T-cell (primary cell): ENCODE measurements at places on chromosomes 6 and 20.
A peak's percentile ranks its signal among the peaks of the same experiment; 100 is the strongest.

- DNase-seq = no peak
Measured at GRCh38 chr20:58349570-58349969, 39.5 kb upstream of the VAPB start.

DNA sequence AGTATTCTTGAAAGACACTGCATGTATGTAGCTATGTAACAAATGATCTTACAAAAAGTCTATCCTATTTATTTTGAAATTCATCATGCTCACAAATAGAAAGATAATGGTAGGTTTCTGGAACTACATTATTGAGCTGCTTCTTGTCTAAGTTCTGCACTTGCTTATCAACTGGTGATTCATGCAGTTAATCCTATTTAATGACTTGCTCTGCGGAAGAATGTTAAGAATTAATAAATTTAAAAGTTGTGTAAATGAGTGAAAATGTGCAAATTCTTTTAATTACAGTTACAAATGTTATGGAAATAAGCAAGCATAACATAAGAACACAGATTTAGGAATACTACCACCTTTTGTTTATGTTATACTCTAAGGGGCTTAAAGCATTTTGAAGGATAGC, 67.1 kb upstream of the MCM9 start:
- DNase-seq = no peak

DNA sequence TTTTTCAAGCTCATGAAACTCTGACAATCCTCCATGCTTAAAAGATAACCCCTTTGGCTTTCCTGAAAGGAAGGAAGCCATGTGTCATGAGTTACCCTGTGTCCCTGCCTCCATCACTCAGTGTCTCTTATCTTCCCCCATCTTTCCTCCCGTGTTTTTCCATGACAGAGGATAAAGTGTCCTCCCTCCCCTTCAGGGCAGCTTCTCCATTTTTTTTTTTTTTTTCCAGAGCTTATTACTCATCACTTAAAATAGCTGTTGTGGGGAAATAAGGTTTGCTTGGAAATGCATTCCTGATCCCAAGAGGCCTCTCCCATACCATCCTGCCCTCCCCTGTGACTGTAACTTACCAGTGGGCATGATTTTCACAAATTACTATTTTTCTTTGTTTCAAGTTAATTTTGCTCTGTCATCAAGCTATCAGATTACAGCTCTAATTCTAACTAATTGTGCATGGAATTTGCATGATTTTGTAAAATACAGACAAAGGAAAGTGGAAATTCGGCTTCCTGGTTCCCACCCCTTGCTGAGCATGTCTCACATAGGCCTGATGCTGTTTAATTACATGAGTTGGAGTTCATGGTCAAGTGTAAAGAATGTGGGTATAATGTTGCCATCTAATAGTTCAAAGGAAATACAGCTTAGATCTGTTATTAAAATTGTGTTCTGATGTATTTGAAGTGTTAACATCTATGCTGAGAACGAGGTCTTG, 614.5 kb upstream of the FLRT3 start:
- no peak for DNase-seq

- no peak for DNase-seq
Measured at GRCh38 chr6:149134511-149134933, 183.0 kb upstream of the TAB2 start.

DNA sequence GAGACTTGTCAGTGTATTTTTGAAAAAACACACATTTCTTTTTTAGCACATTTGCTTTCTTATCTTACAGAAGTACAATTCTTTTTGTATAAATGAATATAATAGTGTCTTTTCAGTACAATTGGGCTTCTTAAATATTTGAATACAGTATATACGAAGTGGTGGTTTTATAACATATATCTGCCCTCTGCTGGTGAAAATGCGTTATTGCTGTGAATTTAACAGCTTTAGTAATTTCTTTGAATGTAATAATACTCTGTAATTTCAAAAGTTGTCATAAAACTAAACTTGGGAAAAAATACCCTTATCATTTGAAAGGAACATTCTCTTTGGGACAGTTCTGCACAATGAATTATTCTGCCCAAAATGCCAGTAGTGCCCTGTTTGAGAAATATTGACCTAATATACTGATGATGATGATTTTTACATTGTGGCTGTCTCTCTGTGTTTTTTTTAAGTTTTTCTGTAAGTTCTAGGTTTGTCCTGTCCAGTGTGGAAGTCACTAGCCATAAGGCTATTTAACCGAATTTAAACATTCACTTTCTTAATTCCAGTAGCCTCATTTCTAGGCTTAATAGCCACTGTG, 19.0 kb downstream of the SMAP1 start:
- DNase-seq = no peak

DNA sequence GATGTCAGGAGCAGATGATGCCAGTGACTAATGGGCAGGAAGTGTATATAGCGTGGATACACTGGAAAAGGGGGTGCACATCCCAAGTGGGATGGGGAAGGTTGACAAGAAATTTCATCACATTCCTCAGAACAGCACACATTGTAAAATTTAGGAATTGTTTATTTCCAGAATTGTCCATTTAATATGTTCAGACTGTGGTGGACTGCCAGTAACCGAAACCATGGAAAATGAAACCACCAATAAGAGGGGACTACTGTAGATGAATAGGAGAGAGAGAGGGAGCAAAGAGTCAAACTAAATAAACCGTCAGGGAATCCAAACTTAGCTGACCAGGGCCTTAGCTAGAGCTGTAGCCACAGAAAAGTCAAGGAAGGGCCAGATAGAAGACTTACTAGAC, 164.4 kb upstream of the PRDM1 start:
- no peak for DNase-seq

DNA sequence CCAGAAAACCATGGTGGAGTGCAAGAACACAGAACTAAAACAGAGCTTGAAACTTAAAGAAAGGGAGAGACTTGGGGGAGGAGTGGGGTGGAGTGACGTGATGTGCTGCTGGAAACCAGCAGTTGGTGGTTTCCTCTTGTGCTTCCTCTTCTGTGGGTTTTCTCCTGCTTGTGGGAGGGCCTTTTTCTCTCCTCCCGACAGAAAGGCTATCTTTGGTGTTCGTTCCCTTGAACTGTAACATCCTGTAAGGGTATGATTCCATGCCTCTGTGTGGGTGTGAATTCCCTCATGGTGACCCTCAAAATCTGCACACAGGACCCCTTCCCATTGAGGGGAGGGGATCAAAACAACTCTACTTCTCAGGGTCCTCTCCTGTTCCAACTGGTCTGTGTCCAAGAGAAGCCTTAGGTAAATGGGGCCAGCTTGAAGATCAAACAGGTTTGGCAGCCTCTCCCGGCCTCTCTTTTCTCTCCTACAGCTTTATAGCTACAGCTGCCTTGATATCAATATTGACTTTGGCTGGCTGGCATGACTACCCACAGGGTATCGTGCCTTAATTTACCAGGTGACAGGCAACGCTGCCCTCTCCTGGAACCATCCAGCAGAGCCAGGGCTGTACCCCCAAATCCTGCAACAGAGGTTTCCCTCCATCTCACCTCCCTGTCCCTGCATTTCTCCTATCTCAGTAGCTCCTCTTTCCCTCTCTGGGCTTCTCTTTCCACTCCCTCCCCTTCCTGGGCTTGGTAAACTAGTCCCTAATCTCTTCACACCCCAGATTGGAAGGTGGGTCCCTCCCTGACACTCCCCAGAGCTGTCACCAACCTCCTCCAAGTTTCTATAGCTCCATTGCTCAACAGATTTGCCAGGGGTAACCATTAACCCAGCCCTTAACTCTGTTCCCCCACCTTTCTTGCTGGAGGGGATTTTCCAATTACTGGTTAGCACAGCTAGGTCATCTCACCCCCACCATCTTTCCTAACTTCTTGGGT, 1.5 kb upstream of the MSH5 start:
- peak; percentile 67 for DNase-seq

DNA sequence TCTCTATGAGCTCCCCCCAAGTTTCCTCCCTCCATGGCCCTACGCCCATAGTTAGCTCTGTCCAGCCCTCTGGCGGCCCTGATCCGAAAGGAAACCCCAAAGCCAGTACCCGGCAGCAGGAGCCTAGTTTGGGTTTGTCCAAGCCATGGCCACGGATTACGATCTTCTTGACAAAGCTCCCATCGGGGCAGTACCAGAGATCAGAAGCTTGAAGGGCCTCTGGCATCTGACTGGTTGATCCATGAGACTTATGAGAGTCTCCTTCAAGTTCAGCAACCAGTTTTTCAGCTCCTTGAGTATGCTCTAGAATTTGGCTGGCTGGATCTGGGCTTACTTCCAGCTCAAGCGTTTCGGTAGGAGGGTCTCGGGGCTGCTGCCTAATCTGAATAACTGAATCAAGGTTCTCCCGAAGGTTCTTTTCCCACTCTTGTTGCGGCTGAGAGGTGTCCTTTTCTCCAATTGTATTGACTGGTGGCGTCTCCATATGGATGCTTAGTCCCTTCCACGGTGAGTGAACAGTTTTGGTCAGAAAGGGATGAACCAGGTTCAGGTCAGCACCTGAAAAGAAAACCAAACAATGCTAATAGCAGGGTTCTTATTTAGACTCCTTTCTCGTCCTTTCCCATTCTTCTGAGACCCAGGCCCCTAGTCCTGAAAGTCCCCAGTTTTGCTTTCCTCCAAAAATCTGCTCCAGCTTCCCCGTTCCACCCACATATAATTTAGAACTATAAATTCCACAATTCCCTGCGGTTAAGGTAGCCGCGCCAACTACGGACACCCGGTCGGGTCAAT, 595 bp downstream of the FKBPL start:
- DNase-seq = no peak

GRCh38 chr6:89966228-89966544, 71.9 kb downstream of the GJA10 start:
- no peak for DNase-seq

GRCh38 chr6:17418281-17419188, 25.1 kb downstream of the CAP2 start:
- no peak for DNase-seq

- no peak for DNase-seq
Measured at GRCh38 chr20:3890999-3891929, 2.1 kb downstream of the PANK2 start.

DNA sequence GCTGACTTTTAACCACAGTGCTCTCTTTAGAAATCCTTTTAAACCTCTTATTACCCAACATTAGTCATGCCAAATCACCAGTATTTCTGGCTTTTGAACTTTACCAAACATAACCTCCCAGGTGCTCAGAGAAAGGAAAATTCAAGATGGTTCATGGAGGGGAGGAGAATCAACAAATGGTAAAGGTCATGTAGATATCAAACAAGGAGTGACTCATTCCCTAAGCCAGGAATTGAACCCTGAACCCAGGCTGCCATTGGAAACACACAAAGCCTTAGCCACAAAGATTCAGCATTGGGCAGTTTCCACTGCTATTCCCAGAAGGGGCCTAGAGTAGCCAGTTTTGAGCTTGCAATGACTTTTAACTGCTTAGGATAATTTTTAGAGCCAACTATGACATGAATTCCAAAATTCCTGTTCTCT, 21.6 kb upstream of the ENTPD6 start:
- DNase-seq = no peak

- DNase-seq = no peak
Measured at GRCh38 chr6:151428093-151428735, 23.7 kb downstream of the RMND1 start.

DNA sequence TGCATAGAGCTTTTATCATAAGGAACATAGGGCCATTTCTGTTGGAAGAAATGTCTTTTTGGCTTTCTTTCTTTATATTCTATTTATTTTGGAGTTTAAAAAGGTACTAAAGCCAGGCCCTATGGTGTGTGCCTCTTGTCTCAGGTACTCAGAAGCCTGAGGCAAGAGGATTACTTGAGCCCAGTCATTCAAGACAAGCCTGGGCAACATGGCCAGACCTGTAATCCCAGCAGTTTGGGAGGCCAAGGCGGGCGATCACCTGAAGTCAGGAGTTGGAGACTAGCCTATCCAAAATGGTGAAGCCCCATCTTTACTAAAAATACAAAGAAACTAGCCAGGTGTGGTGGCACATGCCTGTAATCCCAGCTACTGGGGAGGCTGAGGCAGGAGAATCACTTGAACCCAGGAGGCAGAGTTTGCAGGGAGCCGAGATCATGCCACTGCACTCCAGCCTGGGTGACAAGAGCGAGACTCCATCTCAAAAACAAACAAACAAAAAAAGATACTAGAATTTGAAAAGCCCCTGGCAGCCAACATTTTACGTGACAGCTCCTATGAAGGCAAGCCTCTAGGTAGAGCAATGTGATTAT, 80.0 kb downstream of the CBFA2T2 start:
- DNase-seq = no peak

DNA sequence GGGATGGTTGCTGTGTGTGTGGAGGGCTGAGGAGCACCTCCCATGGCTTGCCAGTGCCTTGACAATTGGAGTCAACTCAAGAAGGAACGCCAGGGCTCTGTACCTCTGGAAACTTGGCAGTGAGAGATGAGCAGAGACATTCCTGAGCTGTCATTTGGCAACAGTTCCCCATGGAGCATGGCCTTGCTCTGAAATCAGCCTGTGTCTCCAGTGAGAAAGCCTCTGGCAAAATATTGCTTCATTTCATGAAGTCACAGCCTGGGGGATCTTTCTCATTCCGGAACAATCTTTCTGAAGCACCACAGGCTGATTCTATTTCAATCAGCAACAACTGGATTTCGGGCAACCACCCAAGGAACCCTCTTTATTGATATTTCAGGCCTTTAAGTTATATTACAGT, 52.2 kb upstream of the FNDC1 start:
- no peak for DNase-seq

DNA sequence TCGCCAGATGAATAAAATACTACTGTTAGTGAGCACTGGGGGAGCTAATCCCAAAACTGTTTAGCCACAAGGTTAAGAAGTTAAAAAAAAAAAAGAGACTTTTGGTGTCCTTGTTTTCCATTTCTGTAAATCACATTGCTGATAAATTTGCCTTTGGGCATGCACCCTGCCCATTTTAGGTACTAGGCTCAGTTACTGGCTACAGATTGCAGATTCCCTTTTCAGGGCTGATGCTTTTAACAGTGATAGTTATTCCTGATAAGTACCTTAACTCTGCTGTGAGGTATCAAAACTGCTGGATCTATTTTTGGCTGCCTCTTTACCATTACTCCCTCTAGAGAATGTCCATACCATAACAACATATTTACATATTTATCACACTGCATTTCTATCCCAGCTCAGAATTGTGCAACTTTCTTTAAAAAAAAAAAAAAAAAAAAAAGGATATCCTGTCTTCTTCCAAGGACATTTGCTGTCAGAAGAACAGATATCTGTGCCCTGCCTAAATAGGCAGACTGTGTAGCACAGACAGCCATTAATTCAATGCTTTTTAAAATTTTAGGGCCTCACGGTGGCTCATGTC, 94.5 kb downstream of the SSR1 start:
- no peak for DNase-seq

GRCh38 chr20:1392443-1392692, 486 bp downstream of the FKBP1A start:
- no peak for DNase-seq

GRCh38 chr20:4883546-4883945, 117.8 kb downstream of the SLC23A2 start:
- no peak for DNase-seq

GRCh38 chr6:43170417-43170930, 595 bp upstream of the SRF start:
- DNase-seq = no peak

GRCh38 chr6:108294297-108294726, 542 bp upstream of the AFG1L start:
- DNase-seq = no peak
